ENCODE measurements at places on chromosomes 1 and 21.
A peak's percentile ranks its signal among the peaks of the same experiment; 100 is the strongest.

- DNase-seq = peak; percentile 44
Measured at GRCh38 chr1:24411963-24412362, 1.6 kb downstream of the STPG1 start.

GRCh38 chr1:203597331-203598090 is 29.1 kb upstream of the ATP2B4 start:
- DNase-seq = no peak

- no peak for DNase-seq
Measured at GRCh38 chr1:54310439-54311328, 95.5 kb downstream of the SSBP3 start.

GRCh38 chr1:173039626-173040025 is 11.1 kb downstream of the TNFSF18 start:
- no peak for DNase-seq

GRCh38 chr1:184298440-184299405 is 88.1 kb upstream of the C1orf21 start:
- no peak for DNase-seq

GRCh38 chr21:29661672-29662442 is 277.9 kb downstream of the GRIK1 start:
- DNase-seq = no peak

DNA sequence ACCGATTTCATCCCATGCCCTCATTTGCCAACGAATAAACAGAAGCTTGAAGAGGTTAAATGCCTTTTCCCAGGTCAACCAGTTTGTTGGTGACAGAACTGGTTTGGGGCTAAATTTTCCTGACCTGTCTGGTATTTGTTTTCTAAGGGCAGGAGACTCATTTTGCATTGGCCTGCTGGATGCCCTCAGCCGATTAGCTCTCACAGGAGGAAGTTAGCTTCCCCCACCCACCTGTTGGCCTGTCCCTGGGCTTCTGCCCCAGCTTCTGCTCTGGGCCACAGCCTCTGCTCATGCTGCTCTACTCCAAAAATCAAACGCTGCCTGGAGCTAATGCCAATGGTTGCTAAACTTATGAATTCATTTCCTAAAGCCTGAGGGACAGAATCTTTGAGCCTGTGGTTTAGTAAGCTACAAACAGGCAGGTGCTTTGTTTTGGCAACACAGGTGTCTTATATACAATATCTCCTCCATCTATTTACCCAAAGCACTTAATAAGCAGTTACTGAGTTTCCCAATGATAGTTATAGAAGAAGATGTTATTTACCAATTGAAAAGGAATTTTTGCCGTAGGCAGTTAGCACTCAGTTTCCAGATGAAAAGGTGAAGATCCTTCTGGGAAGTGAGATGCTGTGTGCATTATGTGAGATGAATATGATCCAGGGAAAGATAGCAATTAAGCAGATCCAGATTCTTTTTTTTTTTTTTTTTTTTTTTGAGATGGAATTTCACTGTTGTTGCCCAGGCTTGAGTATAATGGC is 82.3 kb downstream of the TM2D1 start:
- no peak for DNase-seq

DNA sequence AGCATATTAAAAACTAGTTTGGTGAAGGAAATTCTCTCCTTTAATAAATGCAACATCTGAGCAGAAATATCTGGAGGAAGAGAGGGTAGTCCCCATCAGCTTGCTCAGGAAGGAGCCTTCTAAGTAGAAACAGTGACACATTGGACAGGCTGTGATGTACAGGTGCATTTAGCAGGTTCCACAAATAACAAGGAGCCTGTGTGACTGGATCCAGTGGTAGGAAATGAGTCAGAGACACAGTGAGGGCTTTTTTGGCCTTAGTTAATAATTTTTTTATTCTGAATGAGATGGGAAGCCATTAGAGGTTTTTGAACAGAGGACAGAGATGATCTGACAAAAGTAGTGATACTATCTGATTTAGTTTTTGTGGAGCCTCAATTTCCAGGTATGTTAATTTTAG is 738.9 kb upstream of the PTBP2 start:
- DNase-seq = no peak

DNA sequence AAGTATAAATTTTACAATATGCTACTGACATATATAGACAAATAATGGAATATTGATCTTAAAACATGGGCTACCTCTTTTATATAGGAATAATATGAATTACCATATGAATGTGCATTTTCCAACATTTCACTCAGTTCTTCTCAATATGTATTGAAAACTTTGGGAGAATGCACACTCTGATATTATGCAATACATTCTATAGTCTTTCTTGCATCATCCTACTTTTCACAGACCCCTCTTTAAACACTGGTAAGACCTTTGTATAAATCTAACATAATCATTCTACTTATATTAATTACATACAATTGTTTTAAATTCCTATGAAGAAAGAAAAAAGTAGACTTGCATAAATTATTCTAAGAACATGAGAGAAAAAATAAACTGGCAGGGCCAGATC is 69.2 kb downstream of the NCAM2 start:
- no peak for DNase-seq

DNA sequence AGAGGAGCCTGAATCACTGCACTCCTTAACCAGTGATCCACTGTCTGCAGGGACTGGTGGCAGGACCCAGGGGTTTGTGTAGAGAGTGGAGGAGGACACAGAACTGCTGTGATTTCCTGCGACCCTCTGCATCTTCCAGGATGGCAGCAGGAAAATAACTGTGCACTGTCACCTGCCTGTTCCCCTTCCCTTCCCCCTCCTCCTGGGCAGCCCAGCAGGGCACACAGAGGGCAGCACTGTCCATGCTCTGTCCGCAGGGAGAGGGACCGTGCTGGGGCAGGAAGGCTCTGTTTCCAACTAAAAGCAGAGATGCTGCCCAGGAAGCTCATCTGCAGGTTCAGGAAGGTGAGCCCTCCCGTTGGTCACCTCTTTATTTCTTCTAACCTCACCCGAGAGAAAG is 168.7 kb downstream of the ZBTB18 start:
- no peak for DNase-seq

- DNase-seq = no peak
Measured at GRCh38 chr1:108082001-108082400, 117.0 kb upstream of the VAV3 start.

All from small intestine (tissue), 16 donors.